Left ventricle myocardium superior (tissue), 1 donor: ENCODE measurements at places on chromosomes 5 and 9.

DNA sequence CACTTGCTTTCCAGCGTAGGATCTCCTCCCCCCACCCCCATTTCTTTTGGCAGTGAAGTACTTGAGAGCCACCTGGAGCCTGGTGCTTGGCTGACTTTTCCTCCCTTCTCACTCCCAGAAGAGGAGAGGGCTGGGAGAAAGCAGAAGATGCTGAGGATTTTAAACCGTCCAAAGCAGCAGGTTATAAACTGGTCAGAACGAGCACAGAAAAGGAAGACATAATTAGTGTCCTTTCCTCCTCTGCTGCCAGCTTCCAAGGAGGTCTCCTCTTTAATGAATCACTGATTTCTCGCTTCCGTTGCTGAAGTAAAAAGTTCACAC, 563 bp upstream of the FGF10 start:
- no peak for DNase-seq

GRCh38 chr5:58013542-58014258, 446.2 kb downstream of the PLK2 start:
- no peak for DNase-seq

DNA sequence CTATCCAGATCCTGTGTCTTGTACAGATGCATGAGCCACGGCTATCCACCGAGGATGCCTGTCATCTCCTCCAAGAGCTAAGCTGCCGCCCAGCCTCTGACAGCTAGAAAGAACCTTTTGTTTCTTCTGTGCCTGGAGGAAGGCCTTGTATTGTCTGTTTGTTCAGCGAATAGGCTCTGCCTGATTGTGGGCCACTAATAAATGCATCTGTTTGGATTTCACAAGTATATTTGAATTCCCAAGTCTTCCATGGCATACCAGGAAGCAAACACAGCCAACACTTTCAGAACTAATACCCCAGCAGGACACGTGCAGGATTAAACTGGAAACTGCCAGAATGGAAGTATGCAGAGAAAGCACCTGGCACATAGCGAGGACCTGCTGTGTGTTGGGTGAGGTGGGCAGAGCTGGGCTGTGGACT, 92.7 kb upstream of the NEURL1B start:
- no peak for DNase-seq

GRCh38 chr5:13250464-13251291, 693.8 kb downstream of the DNAH5 start:
- DNase-seq = no peak

- DNase-seq = no peak
Observed at GRCh38 chr5:79602889-79603288, 9.4 kb upstream of the TENT2 start.

DNA sequence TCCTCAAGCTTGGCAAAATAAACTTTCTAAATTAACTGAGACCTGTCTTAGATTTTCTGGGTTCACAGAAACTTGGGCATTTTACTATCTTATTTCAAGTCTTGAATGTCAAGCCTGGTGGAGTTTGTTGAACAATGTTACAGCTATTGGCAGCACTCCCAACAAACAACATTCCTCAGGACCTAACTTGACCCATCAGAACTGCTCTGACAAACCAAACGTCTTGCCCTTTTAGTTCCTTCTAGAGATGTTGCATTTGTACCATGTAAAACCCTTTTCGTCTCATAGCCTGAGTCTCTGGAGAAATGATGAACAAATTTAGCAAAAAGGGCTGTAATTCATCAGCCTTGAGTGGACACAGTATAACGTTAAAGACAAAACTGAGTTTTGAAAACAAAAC, 51.1 kb downstream of the GNA14 start:
- DNase-seq = no peak

DNA sequence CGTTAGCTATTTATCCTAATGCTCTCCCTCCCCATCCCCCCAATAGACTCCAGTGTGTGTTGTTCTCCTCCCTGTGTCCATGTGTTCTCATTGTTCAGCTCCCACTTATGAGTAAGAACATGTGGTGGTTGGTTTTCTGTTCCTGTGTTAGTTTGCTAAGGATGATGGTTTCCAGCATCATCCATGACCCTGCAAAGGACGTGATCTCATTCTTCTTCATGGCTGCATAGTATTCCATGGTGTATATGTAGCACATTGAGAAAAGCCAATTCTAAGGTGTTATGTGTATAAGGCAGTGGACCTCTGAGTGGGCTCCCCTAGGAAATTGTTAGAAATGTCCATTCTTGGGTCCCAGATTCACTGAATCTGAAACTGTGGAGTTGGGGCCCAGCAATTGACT, 103.1 kb upstream of the MYO10 start:
- no peak for DNase-seq
